ENCODE measurements at places on chromosomes 7 and 10. TPM values are rescaled to one million over a fixed set of nuclear protein-coding genes. Genes with fewer than 3 reads are reported as not detected.

GRCh38 chr10:93997546-93997945 is 3.8 kb downstream of the PLCE1 start:
- DNase-seq: no peak

- DNase-seq: no peak
Observed at GRCh38 chr10:116186273-116186672, 86.7 kb downstream of the GFRA1 start.

The PAX2 gene
- not detected for total RNA-seq

The SVIL gene
- total RNA-seq: 12.4 TPM

The GJC3 gene
- 0.54 TPM for total RNA-seq

The NFE2L3 gene
- total RNA-seq: 24.5 TPM

DNA sequence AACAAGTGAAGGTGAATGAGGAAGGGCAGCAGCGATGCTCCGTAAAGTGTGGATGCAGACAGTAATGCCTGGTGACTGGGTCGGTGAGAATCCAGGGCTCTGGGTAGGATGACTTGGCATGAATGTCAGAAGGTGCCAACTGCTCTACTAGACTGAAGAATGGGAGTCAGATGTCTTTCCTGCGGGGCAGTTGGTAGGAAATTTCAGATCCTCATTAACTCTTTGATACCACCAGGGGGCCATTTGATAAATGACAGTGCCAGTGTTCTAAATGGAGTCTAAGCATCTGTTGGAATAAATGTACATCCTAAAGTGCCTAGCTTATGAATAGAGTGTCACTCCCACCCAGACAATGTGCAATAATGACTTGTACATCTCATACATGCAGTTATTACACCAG is 462.0 kb downstream of the GRM8 start:
- no peak for DNase-seq

DNA sequence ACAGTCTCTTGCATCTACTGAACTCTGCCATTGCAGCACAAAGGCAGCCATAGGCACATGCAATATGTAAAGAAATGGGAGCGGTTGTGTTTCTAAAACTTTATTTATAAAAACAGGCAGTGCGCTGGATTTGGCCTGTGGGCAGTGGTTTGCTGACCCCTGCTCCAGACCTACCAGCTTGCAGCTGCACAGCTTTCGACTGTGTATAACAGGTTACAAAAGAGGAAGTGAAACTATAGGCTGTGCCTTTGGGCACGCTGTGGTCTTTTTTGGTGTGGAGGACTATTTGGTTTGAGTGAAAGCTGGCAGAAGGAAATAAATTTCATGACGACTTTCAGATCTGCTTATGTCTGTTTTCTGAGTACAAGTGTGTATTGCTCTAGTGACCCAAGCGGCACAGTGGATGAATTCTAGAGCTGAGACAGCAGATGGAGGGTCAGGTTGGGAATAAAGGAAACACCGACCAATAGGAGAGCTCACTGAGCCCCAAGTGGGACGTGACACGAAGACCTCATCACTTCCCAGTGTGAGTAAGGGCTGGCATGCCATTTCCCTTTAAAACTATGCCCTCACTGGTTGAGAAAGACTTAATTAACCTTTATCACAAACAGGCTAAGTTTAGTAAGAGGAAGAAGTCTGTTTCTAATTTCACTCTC is 152.7 kb downstream of the ANK3 start:
- DNase-seq: no peak

DNA sequence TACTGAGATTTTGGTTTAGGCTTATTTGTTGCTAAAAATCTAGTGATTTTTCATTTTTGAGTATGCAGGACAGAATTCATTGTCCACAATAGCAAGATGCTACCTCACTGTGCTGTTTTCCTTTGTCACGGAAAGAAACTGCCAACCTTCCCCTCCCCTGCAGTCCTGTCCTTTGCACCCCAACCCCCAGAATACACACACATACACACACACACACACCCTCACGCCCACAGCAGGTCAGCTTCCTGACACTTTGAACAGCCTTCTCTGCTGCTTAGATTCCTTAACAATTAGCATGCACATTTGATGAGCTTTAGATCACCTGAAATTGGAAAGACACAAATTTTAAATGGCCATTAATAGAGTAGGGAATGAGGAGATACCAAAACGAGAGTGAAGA is 32.1 kb downstream of the ARMC3 start:
- DNase-seq: no peak

- no peak for DNase-seq
Observed at GRCh38 chr10:28326516-28327490, 23.9 kb upstream of the MPP7 start.

GRCh38 chr7:8213381-8213780 is 48.6 kb downstream of the ICA1 start:
- DNase-seq: no peak

The HK1 gene
- total RNA-seq: 50.6 TPM

GRCh38 chr7:115747174-115747573 is 283.4 kb downstream of the TFEC start:
- no peak for DNase-seq

- DNase-seq: no peak
Observed at GRCh38 chr10:122864901-122865300, 14.5 kb downstream of the FAM24B start.

- DNase-seq: no peak
Observed at GRCh38 chr10:84789026-84789425, 460.6 kb downstream of the CCSER2 start.

The ICA1 gene
- total RNA-seq: 14.0 TPM

DNA sequence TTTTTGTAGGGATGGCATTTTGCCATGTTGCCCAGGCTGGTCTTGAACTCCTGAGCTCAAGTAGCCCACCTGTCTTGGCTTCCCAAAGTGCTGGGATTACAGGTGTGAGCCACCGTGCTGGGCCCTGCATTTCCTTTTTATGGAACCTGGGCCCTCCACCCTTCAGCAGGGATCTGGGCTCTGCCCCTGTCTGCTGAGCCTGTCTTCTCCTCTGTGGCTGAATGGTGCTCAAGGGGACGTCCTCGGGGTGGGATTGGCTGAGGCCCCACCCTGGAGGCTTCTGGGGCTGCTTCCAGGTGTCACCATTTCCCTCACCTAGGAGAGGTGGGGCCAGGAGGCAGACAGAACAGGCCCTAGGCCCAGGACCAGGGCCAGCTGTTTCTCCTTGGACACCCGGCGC is 18.4 kb downstream of the FAM241B start:
- DNase-seq: no peak

- peak; percentile 39 for DNase-seq
Observed at GRCh38 chr7:43764807-43765491, 6.5 kb downstream of the BLVRA start.

The AHCYL2 gene
- 9.2 TPM for total RNA-seq

The GRID1 gene
- under 0.01 TPM for total RNA-seq

- peak; percentile 76 for DNase-seq
Observed at GRCh38 chr7:100799037-100799896, 28.1 kb downstream of the EPHB4 start.

The ADRA2A gene
- 6.5 TPM for total RNA-seq

The MACC1 gene
- total RNA-seq: 6.7 TPM

DNA sequence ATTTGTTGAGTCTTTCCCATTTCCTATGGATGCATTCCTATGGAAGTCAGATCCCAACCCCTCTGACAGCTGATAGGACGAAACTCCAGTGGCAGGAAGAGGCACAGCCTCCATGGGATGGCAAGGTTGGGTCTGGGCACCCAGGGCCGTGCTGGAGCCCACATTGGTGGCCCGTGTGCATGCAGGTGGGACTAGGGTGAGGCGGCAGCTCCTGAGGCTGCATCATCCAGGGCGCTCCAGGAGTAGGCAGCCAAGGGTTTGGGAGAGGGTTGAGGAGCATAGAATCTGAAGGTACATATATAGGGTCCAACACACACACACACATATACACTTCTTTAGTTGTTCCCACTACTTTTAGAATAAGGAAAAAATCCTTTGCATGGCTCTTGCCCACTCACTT is 81.4 kb upstream of the BMPER start:
- DNase-seq: no peak

The RTKN2 gene
- total RNA-seq: 0.27 TPM

GRCh38 chr10:52283174-52283573 is 30.9 kb upstream of the DKK1 start:
- DNase-seq: no peak

DNA sequence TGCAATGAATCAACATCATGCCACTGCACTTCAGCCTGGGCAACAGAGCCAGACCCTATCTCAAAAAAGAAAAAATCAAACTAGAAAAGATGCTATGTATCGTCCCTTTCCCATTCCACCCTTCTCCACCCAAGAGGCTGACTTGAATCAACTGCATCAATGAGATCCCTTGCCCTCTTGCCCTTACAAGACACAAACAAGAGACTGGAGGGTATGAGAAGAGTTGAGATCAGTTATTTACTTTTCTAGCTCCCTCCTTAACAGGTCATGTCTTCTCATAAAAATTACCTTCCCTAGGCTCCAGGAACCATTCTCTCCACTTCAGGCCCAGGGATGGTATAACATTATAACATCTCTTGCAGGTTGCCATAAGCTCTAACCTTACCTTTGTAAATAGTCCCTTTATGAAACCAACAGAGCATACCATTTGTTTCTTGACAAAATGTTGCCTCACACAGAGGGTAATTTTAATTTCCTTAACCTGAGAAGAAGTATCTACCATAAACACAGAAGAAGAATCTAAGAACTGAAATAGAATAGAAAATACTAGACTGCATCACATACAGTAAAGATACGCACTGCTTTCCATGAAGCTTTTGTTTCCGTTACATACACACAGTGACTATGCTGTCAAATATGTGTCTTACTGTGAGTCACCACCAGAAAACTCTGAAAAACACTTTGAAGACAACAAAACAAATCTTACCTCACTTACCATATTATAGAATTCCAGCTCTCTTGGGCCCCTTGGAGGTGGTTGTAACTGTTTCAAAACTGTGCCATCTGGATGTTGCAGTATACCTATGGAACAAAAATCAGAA is 30.5 kb downstream of the IPMK start:
- no peak for DNase-seq

DNA sequence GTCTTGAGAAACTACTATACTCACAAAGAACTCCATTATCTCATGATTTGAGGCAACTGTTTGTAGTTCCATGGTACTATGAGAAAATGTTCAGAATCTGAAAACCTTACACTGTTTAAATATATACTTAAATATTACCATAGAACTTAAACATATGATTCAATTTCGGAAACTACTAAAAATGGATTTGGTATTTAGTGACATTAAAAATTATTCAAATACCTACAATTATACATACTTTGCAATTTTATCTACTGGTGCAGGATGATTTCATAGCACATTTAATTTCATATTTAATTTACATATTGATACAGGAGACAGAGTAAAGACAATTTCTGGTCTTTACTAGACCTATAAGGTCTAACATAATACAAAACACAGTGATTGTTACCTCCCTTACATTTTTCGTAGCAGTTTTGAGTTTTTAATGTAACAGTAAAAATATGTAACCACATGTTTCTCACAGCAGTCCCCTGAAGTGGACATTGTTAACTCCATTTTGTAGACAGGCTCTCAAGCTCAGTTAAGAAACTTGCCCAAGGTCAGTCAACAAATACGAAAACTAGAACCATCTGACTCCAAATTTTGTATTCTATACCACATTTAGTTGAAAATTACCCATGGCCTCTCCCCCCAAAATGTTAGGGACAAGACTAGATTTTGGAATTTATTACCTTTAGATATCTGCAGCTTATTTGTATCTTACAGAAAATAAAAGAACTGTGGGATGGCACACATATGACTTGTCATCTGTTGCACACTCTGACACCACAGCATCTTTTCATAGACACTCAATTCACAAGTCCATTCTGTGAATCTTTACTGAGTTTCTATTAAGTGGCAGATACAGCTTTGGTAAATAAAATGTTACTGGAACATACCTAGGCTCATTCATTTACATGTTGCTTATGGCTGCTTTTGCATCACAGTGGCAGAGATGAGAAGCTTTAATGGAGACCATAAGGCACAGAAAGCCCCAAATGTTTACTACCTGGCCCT is 36.8 kb downstream of the MTPN start:
- DNase-seq: no peak

DNA sequence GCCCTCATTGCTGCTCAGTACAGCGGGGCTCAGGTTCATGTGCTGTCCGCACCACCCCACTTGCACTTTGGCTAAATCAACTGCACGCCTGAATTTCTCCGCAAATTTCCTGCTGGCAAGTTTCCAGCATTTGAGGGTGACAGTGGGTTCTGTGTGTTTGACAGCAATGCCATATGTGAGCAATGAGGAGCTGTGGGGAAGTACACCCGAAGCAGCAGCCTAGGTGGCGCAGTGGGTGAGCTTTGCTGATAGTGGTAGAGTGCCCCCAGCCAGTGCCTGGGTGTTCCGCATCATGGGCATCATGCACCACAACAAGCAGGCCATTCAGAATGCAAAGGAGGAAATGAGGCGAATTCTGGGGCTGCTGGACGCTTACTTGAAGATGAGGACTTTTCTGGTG is 103.9 kb upstream of the POT1 start:
- no peak for DNase-seq

- DNase-seq: no peak
Observed at GRCh38 chr7:150325110-150325611, 1.8 kb upstream of the ACTR3C start.

DNA sequence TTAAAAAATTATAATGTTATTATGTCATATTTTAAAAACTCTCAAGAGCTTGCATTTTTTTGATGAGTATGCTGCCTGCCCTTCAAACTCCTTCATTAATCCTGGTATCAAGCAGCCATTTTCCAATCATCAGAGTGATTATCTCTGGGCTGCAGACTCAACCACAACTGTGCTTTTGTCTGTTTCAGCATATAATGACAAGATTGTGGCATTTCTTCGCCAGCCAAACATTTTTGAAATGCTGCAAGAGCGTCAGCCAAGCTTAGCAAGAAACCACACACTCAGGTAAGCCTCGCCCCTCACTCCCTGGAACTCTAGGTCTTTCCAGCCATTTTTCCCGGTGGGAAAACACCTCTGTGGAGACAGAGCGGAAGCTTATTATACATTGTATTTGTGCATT is 90.0 kb upstream of the STK17A start:
- no peak for DNase-seq

DNA sequence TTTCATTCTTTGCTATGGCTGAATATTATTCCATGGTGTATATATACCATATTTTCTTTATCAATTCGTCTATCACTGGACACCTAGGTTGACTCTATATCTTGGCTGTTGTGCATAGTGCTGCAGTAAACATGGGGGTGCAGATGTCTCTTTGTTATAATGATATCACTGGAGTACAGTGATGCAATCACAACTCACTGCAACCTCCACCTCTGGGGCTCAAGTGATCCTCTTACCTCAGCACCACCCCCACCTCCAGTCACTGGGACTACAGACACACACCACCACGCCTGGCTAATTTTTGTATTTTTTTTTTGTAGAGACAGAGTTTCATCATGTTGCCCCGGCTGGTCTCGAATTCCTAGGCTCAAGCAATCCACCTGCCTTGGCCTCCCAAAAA is 15.6 kb downstream of the KLHL7 start:
- DNase-seq: no peak
